ENCODE measurements at places on chromosomes 2 and 18. TPM values are rescaled to one million over a fixed set of nuclear protein-coding genes. Genes with fewer than 3 reads are reported as not detected.

- no peak overlapping the region for H3K27ac ChIP-seq
- DNase-seq: no peak
- H3K36me3 ChIP-seq: no peaks in the 10 kb centered on the region
- H3K4me3 ChIP-seq: no peak overlapping the region
Measured at GRCh38 chr2:153134725-153135124, 343.8 kb downstream of the RPRM start.

- peak; percentile 56 for DNase-seq
- H3K4me3 ChIP-seq: no peak overlapping the region
- no peaks in the 10 kb centered on the region for H3K4me1 ChIP-seq
- no peaks in the 10 kb centered on the region for H3K27me3 ChIP-seq
Measured at GRCh38 chr2:154623819-154624218, 74.7 kb upstream of the KCNJ3 start.

DNA sequence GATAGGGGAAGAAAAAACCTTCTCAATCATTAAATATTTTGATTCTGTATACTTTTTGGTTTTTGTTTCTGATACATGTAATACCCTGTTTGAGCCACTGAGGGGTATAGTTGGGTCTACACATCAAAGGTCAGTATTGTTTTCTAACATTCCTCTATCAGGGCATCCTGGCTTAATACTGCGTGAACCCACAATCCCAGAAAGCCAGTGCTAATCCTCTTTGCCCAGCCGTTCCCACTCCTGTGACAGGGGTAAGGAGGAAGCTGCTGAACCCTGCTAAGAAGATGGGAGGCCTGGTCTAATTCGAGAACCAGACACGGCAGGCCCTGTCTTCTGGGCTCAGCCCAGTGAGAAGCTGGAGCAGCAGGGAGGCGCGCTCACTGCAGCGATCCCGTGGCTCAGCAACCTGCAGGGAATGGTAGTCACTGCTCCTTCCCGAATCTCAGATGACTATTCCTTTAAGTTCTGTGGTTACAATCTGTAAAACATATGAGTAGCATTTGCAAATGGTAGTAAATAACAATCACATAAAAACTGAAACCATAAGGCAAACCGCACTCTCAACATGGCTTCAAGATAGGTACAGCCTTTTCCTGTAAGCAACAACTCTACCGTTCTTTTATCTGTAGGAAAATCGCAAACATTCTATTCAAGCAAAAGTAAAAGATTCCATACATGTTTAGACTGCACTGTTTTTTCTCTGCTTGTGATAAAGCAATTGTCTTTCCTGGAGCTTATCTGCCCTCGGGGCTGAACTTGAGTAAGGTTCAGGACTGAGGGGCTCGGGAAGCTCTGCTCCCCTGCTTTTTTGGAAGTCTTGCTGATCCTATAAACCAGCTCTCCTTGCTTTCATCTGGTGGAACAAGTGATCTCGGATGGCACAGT, 87.0 kb downstream of the EPB41L3 start:
- H3K27me3 ChIP-seq: no peaks in the 10 kb centered on the region
- DNase-seq: no peak
- H3K27ac ChIP-seq: no peak overlapping the region
- no peaks in the 10 kb centered on the region for H3K36me3 ChIP-seq

DNA sequence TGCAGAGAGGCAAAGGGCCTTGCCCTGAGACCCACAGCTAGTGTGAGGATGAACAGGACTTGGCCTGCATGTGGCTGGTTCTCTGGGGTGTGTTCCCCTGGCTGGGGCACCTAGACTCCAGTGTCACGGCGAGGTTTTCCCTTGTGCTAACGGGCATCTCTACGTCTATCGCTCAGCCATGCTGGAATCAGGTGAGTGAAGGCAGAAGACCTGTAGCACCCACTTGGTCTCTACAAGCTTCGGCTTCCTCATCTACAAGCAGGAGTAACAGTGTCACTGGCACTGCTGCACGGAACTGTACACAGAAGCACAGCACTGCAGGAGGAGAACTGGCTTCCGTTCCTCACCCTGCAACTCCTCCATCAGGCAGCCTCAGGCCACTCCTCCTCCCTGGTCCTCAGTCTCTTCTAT, 30.6 kb downstream of the HS1BP3 start:
- no peaks in the 10 kb centered on the region for H3K27me3 ChIP-seq
- no peak for DNase-seq
- peaks cover 4% of the 10 kb centered on the region for H3K36me3 ChIP-seq
- no peak overlapping the region for H3K4me3 ChIP-seq

DNA sequence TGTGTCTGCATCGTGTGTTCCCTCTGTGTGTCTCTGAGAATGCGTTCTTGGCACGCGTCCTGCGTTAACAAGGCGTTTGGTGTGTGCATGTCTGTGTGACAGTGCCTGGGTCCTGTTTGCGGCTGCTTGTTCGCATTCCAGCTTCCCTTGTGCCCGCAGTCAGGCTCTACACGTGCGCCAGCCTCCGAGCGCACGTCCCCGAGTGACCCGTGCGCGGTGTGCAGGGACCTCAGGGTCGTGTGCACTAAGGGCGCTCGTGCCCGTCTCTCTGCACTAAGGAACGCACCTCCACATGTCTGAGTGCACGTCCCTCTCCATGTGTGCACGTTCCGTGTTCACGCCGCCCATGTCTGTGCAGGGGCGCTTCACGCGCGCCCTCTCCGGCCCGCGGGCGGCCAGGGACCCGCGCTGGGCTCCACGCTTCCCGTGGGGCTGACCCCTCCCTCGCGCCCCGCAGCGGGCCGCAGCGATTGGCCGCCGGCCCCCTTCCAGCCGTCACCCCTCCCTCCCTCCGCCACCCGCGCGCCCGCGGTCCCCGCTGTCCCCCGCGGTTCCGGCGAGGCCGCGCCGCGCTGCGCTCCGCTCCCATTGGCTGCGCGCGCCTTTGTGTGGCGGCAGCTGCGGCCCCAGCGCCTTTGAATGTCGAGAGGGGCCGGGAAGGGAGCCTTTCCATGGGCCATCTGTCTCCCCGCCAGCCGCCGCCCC, 229.4 kb downstream of the HAUS1 start:
- H3K27ac ChIP-seq: peak overlapping the region; percentile 31
- peak; percentile 22 for DNase-seq
- no peaks in the 10 kb centered on the region for H3K36me3 ChIP-seq
- H3K27me3 ChIP-seq: no peaks in the 10 kb centered on the region
- H3K4me3 ChIP-seq: peak overlapping the region; percentile 61
- peaks cover 23% of the 10 kb centered on the region for H3K4me1 ChIP-seq

DNA sequence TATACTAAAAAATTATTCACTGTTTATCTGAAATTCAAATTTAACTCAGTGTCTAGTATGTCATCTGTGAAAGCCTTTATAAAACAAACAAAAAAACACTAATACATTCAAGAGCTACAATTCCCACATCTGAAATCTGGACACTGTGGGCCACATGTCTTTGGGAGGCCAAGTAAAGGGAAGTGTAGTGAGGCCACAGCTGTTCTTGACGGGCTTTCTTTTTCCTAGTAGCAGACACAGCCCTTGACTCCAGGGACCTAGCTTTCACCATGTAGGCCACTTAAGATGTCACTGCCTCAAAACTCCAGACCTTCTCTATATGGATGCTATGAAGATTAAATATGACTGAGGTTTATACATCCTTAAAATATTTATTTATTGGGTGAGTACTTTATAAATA, 91.1 kb downstream of the RBMS1 start:
- H3K4me1 ChIP-seq: peaks cover 40% of the 10 kb centered on the region
- no peak for DNase-seq
- H3K36me3 ChIP-seq: no peaks in the 10 kb centered on the region
- H3K27ac ChIP-seq: no peak overlapping the region

ALKAL2 gene
- not detected for total RNA-seq
